Urothelium cell line (cell line): ENCODE measurements at places on chromosomes 7 and 10.

GRCh38 chr7:117338020-117338419 is 15.2 kb upstream of the WNT2 start:
- DNase-seq, result no peak

DNA sequence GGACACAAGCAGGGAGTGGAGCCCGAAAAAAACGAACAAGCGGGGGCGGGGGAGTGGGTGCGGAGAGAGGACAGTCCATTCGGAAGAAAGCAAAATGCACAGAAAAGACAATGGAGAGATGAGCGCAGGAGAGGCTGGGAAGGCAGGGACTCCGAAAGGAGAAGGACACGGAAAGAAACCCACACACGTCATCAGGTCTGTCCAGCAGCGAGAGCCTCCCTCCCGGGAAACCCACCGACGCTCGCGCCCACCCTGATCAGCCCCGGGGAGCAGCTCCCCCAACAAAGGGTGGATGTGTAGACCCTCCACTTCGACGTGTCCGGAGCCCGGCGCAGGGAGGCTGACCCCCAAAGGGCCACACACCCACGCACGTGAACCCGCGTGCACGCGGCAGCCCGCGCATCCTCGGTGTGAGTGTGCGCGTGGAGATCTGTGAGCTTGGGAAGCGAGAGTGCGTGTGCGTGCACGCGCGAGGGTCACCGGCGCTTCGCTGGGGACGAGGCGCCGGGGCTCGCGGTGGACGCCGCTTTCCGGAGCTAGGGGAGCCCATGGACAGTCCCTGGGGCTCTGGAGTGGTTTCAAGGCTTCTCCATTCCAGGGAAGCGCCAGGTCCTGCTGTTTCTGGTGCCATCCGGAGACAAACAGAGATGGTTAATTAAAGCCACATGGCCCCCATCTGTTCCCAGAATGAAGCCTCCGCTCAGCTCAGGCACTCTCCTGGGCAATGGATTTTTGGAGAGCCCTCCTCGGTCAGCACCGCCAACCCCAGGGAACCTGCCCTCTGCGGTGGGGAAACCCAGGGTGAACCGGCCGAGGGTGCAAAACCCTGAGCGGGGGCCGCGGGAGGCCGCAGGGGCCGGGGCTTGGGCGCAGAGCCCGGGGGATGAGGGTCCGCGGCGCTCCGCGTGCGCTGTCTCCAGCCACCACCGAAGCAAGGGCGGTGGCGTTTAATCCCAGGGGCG is 916 bp downstream of the LAMB1 start:
- peak; percentile 46 for DNase-seq

DNA sequence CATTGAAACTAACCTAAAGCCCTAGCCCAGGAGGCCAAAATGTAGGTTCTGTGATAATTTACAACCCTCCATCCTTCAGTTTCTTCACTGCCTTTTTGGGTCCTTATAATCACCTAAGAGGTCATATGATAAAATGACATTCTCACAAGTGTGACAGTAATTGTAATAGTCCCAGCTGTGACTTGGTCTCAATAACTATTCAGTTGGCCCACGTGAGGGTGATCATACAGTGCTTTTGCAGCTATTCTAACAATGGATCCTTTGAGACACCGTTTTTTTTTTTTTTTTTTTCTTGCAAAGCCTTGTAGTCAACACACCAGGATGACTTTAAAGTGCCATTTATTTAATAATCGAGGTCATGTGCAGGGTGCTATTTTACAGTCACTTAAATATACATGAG is 760.0 kb downstream of the PHTF2 start:
- DNase-seq, result no peak

DNA sequence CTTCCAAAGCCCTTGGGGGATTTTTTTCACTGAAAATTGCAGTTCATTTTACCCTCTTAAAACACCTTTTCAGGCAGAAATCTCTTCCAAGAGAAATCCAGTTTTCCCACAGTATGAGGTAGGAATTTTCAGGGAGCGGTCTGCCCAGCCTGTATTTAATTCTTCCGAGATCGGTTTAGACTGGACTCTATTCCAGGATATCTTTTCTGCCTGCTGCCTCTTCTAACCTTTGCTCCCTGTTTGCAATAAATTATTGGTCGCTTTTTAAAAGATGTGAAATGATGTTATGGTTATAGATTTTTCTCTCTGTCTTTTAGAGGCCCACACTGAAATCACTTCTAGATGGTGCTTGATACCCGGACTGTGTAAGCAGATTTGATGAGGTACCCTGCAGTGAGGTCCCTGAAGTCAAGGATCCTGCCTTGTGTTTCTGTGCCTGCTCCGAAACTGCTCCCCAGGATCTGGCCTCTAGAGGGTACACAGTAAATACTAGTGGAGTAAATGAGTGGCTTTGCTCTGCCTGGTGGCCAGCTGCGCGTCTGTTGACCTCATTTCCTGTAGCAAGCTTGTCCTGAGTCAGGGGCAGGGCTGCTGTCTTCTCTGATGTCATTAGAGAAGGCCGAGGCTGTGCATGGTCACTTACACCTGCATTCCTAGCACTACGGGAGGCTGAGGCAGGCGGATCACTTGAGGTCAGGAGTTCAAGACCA is 191.6 kb downstream of the FANK1 start:
- DNase-seq, result no peak

GRCh38 chr10:29866356-29866755 is 193.0 kb downstream of the JCAD start:
- DNase-seq, result no peak

DNA sequence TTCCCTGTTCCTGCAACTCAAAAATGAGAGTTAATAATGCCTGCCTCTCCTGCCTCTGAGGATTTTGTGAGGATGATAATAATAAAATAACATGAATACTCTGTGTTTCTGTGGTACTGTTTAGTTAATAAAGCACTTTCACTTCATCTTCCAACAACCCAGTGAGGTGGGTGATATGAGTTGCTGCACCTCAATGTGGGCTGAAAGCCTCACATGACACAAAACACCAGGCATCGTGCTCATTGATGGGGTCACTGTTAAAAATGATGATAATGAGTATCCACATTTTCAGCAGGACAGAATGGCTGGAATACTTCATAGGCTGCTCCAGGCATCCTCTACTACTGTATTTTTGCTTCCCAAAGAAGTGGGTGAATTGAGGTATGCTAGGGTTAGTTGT is 222.8 kb upstream of the NRP1 start:
- no peak for DNase-seq

DNA sequence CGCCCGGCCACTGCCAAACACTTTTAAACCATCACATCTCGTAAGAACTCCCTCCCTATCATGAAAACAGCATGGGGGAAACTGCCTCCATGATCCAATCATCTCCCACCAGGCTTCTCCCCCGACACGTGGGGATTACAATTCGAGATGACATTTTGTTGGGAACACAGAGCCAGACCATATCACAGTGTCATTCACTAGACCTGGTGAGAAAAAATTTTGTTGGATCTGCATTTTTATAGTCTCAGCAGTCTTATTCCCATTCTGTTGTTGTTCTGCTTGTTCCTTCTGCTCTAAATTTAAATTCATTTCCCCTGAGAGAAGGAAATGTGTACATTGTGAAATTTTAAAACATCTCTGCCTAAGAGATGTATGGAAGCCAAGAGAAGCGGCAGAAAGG is 4.8 kb upstream of the MKLN1 start:
- DNase-seq, result no peak

DNA sequence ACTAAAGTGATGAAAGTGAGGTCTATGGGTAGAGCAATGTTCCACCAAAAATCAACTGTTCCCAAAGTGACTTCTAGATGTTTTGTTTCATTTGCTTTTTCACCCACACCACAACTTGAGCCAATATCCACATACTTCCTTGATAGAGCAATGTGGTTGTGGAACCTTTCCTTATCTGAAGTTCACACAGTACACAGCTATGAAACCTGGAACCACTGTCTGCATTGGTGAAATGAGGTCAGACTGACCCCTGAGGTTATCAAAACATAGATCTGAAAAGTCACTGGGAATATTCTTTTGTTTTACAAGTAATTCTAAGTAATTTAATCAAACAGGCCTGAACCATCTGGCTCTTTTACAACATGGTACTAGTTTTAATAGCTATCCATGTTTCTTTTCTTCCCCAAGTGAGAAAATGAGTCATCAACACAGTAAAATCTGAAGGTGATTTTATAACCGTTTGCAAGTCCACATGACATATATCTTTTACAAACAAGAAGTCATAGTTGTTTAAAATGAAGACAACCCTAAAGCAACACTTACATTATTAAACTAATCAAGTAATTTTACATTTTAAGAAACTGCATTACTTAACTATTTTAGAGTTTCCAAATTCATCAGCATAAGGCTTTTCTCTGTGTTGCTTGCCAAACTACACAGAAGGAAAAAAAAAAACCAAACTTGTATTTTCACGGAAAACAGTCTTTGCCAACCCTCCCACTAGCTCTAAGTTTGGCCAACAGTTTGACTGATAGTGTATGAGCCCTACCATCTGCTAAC is 80.3 kb downstream of the LRRC17 start:
- peak; percentile 39 for DNase-seq
